ENCODE measurements at places on chromosomes 13 and 19. TPM values are rescaled to one million over a fixed set of nuclear protein-coding genes. Genes with fewer than 3 reads are reported as not detected.

DNA sequence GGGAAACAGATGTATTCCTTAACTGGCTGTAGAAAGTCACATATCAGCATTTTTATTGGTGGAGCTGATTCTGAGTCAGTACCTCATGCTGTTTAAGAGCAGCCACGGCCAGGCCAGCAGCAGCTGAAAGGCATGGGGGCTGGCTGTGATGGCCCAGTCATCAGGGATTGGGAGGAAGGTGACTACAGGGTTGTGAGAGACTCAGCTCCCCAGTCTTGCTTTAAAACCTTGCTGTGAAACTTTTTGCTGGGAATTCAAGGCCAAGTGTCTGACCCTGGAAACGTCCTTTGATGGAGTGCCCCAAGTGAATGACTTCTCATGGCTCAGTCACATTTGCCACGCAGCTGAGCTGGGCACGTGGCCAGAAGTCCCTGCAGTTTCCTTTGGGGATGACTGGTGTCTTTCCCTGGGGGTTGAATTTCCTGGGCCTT, 39.1 kb upstream of the RNF113B start:
- H3K36me3 ChIP-seq = no peaks in the 10 kb centered on the region
- H3K4me1 ChIP-seq = peaks cover 6% of the 10 kb centered on the region
- DNase-seq = peak; percentile 8

The ZNF681 gene
- 2.0 TPM for total RNA-seq

- peaks cover 5% of the 10 kb centered on the region for H3K36me3 ChIP-seq
- peak overlapping the region; percentile 72 for H3K4me3 ChIP-seq
- H3K27ac ChIP-seq = peak overlapping the region; percentile 94
- no peaks in the 10 kb centered on the region for H3K27me3 ChIP-seq
- H3K4me1 ChIP-seq = no peaks in the 10 kb centered on the region
Observed at GRCh38 chr19:5680084-5680436, 256 bp downstream of the MICOS13 start.

The PRRG2 gene
- 0.64 TPM for total RNA-seq

The ZNF324B gene
- 7.8 TPM for total RNA-seq

The GFY gene
- total RNA-seq = not detected

The FREM2 gene
- total RNA-seq = 0.15 TPM

DNA sequence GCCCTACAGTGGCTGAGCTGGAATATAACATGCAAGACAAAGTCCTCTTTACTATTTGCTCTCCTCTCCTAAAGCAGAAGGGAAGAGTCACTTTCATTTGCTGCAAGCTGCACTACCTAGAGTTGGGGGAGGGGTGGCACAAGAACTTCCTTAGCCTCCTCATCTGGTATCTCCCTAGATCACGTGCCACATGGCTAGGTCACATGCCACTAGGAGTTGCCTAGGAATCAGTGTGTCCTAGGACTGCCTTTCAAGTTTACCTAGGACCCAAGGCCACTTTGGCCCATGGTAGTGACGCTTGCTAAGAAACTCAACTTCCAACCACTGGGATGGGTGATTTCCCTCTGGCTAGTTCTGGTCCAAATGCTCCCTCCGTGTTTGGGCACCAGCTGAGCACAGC, 625.2 kb downstream of the DIAPH3 start:
- no peak overlapping the region for H3K4me3 ChIP-seq
- no peaks in the 10 kb centered on the region for H3K27me3 ChIP-seq
- H3K36me3 ChIP-seq = no peaks in the 10 kb centered on the region

The STAP2 gene
- 10.0 TPM for total RNA-seq

DNA sequence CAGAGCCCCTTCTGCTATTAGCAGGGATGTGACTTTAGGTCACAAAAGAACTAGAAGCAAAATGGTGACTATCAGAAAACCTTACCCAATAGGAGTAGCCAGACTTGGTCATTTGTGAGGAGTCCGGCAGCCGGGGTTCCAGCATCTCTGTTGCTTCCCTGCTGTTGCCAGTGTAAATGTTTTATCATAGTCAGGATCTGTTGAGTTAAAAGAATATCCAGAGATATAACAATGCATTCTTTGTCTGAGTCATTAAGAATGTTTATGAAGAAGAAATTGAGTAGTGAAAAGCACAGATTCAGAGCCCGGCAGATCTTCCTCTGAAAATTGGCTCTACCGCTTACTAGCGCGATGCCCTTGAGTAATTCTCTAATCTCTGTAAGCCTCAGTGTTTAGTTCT, 84.2 kb downstream of the COL4A2 start:
- H3K36me3 ChIP-seq = no peaks in the 10 kb centered on the region
- no peaks in the 10 kb centered on the region for H3K27me3 ChIP-seq
- DNase-seq = no peak
- no peak overlapping the region for H3K27ac ChIP-seq

DNA sequence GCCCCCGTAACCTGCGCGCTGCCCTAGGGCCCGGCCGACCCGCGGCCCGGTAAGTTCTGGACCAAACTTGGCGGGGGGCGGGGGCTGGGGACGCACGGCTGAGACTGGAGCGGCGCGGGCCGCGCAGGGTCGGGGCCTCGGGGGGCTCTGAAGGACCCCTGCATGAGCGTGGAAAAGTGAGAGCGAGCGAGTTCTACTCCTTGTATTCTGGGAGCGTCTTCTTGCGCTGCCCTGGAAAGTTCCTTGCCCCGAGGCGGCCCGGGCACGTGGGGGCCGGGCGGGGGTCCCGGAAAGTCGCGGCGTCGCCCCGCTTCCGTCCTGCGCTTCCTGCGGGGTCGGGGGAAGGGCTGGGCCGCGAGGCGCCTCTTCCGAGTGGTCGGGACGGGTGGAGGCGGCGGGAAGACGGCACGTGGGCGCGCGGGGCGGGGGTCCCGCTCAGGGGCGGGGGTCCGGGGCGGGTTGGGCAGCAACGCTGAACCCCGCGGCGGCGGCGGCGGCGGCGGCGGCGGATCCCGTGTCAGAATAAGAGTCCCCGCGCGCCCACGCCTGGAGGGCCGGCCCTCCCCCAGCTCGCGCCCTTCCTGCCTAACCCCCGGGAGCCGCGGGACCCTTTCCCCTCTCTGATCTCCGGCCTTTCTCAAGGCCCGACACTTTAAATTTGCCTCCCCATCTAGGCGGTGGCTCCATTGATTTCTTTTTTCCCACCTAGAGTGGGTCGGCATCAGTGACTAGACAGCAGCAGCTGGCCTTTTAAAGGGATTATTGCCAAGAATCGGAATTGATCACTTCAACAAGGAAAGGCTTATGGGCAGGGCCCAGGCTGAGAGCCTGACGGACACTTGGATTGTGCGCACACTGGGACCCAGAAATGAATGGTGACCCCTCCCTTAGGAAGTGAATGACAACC, 749 bp downstream of the GATAD2A start:
- H3K4me3 ChIP-seq = peak overlapping the region; percentile 59
- no peaks in the 10 kb centered on the region for H3K27me3 ChIP-seq
- H3K27ac ChIP-seq = peak overlapping the region; percentile 74
- H3K36me3 ChIP-seq = peaks cover 2% of the 10 kb centered on the region
- DNase-seq = no peak

DNA sequence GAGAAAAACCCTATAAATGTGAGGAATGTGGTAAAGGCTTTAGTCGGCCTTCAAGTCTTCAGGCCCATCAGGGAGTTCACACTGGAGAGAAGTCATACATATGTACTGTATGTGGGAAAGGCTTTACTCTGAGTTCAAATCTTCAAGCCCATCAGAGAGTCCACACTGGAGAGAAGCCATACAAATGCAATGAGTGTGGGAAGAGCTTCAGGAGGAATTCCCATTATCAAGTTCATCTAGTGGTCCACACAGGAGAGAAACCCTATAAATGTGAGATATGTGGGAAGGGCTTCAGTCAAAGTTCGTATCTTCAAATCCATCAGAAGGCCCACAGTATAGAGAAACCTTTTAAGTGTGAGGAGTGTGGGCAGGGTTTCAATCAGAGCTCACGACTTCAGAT, 11.7 kb downstream of the ZNF226 start:
- no peaks in the 10 kb centered on the region for H3K4me1 ChIP-seq
- no peaks in the 10 kb centered on the region for H3K27me3 ChIP-seq
- DNase-seq = no peak
- no peak overlapping the region for H3K27ac ChIP-seq

The CEACAM8 gene
- not detected for total RNA-seq

The KIR2DL4 gene
- total RNA-seq = not detected

The ZNF90 gene
- 7.5 TPM for total RNA-seq

DNA sequence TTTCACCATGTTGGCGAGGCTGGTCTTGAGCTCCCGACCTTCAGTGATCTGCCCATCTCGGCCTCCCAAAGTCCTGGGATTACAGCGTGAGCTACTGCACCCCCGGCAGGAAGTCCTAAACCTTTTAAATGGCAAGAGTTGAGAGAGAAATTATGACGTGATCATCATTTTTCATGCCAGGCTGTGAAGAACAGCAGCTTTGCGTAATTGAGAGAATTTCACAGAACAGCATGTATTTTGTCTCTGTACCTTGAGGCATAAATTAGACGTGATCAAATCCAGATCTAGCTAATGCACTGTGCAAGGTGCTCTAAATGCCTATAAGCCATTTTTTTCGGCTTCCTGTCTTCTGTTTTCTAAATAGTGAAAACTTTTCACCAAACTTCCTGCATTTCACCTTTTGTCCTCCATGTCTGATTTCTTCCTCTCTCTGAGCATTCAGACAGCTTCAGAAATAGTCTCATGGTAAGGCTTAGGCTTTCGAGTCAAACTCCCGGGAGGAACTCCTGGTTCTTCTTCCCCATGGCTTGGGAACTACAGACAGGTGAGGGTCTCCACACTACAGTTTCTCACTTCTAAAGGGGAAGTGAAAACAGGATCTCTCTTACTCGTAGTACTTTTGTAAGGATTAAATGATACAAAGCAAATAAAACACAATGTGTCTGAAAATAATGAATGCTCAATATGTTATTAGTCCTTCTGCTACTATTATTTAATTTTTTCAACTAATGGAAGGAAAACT, 51.0 kb downstream of the WDFY2 start:
- no peaks in the 10 kb centered on the region for H3K36me3 ChIP-seq
- no peaks in the 10 kb centered on the region for H3K27me3 ChIP-seq
- no peak for DNase-seq

The CYSLTR2 gene
- not detected for total RNA-seq

DNA sequence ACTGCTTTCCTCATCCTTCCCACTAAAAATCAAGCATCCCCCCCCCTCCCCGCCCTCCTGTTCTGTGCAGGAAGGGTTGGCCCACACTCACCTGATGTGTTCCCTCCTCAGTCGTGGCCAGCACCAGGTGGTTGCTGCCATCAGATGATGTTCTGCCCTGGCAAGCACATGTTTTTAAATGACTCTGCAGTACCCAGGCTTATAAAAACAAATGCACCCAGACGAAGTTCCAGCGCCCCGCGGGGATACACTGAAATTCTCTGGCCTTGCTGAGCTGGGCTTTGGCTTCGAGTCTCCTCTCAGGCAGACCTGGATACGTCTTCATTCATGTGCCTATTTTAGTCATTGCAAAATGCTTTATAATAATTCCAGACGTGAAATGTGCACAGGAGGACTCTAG, 316.3 kb downstream of the DLEU7 start:
- H3K4me3 ChIP-seq = no peak overlapping the region
- no peak for DNase-seq
- H3K4me1 ChIP-seq = peaks cover 36% of the 10 kb centered on the region
- no peaks in the 10 kb centered on the region for H3K27me3 ChIP-seq
- peak overlapping the region; percentile 85 for H3K27ac ChIP-seq

DNA sequence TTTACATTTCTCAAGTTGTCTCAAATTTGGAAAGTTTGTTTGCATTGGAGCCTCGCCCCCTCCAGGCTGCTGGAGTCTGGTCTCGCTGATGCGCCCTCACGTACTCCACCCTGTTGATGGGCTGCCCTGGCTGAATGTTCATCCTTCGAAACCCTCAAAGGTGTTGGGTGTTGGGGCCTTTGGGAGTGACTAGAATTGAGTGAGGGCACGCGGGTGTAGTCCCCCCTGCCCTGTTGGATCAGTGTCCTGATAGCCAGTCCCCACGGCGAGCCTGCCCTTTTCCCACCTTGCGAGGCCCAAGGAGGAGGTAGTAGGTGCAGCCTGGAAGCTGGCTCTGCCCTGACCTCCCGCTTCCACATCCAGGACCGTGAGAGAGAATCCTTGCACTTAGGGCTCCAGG, 14.8 kb downstream of the TFDP1 start:
- no peak overlapping the region for H3K4me3 ChIP-seq
- no peaks in the 10 kb centered on the region for H3K27me3 ChIP-seq
- no peak for DNase-seq
- no peaks in the 10 kb centered on the region for H3K4me1 ChIP-seq

The FCGBP gene
- total RNA-seq = 6.4 TPM

- peak overlapping the region; percentile 78 for H3K4me3 ChIP-seq
- no peaks in the 10 kb centered on the region for H3K36me3 ChIP-seq
- H3K4me1 ChIP-seq = peaks cover 5% of the 10 kb centered on the region
- no peaks in the 10 kb centered on the region for H3K27me3 ChIP-seq
Observed at GRCh38 chr19:45676851-45677263, 8.8 kb downstream of the GIPR start.

DNA sequence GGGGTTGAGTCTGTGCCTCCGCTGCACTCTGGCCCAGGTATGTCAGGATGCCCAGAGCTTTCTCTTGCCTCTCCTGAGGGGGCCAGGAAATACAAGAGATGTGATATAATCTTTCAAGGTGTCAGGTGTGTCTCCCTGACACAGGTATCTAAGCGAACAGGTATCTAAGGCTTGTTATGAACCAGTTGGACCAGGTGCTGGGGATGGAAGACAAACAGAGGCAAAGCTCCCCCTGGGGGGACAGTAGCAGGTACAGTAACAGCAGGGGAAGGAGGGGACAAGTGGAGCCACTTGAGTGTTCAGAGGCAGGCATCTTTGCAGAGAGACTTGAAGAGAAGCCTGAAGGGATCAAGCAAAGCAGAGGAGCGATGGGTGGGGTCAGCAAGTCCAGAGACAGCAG, 2.6 kb downstream of the LENG1 start:
- no peak overlapping the region for H3K4me3 ChIP-seq
- H3K27me3 ChIP-seq = no peaks in the 10 kb centered on the region
- H3K4me1 ChIP-seq = peaks cover 37% of the 10 kb centered on the region
- H3K36me3 ChIP-seq = peaks cover 12% of the 10 kb centered on the region

The IL12RB1 gene
- total RNA-seq = 0.36 TPM

DNA sequence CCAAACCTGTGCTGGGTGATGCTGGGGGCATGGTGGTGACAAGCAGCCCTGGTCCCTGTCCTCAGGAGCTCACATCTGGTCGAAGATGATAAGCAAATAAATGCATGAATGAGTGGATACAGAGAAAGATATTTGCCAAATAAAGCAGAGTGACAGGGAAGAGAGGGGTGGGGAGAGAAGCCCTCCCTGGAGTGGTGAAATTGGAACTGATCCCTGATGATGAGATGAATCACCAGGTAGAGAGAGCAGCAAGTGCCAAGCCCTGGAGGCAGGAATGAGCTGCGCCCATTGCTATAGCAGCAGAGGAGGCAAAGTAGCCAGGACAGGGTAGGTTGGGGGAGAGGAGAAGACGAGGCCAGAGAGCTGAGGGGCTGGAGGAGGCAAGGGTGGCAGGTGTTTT, 13.7 kb downstream of the FXYD5 start:
- no peaks in the 10 kb centered on the region for H3K27me3 ChIP-seq
- no peak overlapping the region for H3K4me3 ChIP-seq
- no peak for DNase-seq
- no peak overlapping the region for H3K27ac ChIP-seq
- H3K4me1 ChIP-seq = no peaks in the 10 kb centered on the region

The DGKH gene
- total RNA-seq = 22.8 TPM
